ENCODE measurements at places on chromosomes 1 and 21.
A peak's percentile ranks its signal among the peaks of the same experiment; 100 is the strongest.

DNA sequence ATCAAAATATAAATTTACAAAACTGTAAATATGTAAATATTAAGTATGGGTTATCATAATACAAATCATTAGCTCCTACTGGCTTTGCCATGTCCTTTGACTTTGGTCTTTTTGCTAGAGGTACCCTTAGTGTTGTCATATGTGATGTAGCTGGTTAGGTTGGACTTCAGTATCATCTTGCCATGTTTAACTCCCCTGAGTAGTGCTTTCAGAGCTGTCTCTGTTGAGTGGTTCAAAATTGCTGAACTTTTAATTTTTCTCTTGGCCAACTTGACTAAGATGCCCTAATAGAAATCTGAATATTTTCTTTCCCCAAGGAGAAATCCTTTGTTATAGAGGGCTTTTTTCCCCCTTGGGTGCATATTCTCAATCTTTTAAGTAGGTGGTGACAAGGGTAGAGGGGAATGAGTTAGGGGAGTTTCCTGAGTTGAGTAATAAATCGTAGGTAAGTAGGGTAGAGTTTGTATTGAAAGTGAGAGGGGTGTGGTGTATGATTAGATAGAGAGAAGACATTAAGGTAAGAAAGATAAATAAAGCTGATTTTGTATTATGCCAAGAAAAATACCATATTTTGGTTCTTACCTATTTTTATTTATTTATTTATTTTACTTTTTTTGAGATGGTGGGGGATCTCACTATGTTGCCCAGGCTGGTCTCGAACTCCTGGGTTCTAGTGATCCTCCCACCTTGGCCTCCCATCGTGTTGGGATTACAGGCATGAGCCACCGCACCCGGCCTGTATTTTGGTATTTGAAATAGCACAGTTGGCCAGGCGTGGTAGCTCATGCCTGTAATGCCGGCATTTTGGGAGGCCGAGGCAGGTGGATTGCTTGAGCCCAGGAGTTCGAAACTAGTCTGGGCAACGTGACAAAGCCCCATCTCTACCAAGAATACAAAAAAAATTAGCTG, 21.8 kb downstream of the RPRD2 start:
- no peak for DNase-seq

DNA sequence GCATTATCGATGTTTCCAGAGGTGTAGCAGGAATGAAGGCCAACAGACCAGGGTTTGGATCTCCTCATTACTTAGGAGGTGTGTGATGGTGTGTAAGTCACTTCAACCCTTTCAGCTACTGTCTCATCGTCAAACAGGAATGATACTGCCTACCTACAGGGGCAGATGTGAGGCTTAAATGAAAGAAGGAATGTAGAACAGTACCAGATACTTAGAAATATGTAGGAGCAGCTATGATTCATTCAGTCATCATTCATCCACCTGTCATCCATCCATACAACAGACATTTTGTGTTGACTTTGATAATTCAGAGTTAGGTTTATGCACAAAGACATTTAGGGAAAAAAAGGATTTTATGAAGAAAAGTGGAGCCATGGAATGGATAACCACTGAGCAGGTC, 486.9 kb upstream of the DAB1 start:
- no peak for DNase-seq

GRCh38 chr1:202577381-202577780, 132.9 kb downstream of the SYT2 start:
- no peak for DNase-seq

GRCh38 chr1:235278915-235279292, 49.1 kb downstream of the ARID4B start:
- DNase-seq, result no peak

DNA sequence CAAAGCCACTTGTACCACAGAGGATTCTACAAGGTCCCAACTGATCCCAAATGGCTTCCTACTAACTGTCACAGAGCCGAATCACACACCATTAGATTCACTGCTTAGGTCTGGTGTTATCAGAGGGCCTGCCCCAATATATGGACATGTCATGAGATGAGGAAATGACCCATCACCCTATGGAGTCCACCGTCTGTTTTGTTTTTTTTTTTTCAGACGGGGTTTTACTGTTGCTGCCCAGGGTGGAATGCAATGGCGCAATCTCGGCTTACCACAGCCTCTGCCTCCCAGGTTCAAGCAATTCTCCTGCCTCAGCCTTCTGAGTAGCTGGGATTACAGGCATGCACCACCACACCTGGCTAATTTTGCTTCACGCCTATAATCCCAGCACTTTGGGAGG, 83.8 kb upstream of the ETS2 start:
- DNase-seq, result no peak

GRCh38 chr1:160951443-160952128, 3.0 kb downstream of the ITLN2 start:
- no peak for DNase-seq

GRCh38 chr1:2299131-2299627, 71.1 kb downstream of the SKI start:
- DNase-seq, result no peak

- peak; percentile 14 for DNase-seq
Measured at GRCh38 chr1:10082785-10083479, 50.2 kb downstream of the UBE4B start.

DNA sequence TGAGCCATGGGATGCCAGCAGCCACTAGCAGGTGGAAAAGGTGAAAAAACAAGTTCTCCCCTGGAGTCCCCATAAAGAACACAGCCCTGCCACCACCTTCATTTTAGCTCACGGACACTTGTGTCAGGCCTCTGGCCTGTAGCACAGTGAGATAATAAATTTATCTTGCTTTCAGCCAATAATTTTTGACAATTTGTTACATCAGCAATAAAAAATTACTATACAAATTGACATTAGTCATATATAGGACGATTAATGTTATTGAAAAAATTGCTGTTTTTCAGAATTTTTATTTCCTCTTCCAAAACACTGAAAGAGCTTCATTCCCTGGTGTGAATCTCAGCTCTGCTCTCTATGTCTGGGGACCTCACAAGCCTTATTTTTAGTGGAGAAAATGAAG, 152.9 kb upstream of the ETV3 start:
- no peak for DNase-seq

DNA sequence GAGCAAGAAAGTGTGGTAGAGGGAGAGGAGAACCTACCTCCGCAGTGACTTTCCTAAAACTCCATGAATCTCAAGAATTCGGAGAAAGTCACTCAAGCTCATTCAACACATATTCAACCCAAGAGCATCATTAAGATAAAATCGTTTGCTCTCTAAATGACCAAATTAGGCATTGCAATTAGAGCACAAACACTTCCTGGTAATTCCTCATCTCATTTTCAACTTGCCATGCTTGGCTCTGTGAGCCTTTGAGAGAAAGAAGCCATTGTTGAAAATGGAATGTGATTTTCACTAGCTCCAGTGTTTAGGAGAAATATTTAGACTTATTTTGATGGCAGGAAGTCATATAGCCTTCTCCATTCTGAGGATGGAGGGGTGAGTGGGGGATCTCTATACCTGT, 52.5 kb downstream of the KAZN start:
- no peak for DNase-seq

- DNase-seq, result no peak
Measured at GRCh38 chr1:21734526-21734925, 48.4 kb downstream of the USP48 start.

GRCh38 chr1:190540366-190540765, 62.7 kb upstream of the BRINP3 start:
- DNase-seq, result no peak

DNA sequence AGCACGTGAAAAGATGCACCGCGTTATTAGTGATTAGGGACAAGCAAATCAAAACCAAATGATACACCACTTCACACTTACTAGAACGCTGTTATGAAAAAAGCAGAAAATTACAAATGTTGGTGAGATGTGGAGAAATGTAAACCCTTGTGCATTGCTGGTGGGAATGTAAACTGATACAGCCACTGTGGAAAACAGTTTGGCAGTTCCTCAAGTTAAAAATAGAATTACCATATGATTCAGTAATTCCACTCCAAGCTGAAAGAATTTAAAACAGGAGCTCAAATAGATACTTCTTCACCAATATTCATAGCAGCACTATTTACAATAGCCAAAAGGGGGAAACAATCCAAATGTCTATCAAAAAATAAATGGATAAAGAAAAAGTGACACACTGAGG, 10.3 kb upstream of the EVI5 start:
- DNase-seq, result no peak

DNA sequence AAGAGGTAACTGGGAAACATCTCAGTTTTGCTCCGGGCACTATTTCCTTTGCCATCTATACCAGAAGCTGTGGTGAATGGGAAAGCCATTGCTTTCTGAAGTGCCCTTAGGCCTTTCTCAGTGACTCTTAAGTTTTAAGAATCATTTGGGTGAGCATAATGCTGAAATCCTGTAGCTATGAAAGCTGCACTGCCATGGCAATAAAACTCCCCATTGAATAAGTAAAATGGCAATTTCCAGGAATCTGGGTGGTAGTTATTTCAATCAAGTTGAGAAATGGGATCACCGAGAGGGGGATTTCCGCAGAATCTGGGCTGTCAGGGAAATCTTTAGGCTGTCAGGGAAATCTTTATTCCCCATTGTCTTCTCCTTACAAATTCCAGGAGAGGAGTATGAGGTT, 26.8 kb upstream of the MACF1 start:
- no peak for DNase-seq

DNA sequence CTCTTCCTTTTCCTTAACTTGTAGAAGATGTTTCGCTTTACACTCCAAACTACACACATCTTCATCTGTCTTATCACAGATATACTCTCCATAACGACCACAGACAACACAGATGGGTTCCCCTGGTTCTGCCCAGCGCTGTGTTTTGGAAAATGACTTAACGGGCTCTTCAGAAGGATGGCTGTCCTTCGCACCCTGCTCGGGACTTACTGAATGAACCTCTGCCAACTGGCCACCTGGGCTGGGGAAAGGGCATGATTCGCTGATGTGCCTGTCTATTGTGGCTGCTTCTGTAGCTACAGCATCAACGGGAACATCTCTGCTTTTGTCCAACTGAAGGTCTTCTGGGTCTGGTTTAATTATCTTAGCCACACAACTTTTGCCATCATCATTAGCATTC, 3.4 kb downstream of the DDX59 start:
- no peak for DNase-seq

DNA sequence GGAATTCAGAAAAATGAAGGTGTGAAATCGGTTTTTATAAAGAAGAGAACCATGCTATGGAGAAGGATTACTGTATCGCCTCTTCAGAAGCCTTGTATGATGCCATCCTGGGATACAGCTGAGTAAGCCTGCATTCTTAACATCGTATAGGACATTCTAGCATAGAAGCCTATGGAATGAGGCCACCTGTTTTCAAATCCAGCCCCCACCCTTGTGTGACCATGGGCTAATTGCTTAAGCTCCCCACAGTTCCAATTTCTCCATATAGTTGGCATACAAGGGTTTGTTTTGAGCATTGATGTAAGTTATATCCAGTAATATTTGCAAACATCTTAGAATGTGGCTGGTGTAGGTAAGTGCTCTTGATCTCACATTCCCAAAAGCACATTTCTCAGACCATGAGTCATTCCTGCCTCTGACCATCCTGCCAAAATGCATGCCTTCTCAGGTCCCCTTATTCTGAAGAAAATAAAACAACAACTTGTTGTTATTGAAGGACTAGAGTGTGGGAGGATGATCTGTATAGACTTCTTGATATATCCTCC, 1.5 kb downstream of the OR14A2 start:
- DNase-seq, result no peak

- DNase-seq, result no peak
Measured at GRCh38 chr1:43321331-43321891, 16.2 kb upstream of the MPL start.

DNA sequence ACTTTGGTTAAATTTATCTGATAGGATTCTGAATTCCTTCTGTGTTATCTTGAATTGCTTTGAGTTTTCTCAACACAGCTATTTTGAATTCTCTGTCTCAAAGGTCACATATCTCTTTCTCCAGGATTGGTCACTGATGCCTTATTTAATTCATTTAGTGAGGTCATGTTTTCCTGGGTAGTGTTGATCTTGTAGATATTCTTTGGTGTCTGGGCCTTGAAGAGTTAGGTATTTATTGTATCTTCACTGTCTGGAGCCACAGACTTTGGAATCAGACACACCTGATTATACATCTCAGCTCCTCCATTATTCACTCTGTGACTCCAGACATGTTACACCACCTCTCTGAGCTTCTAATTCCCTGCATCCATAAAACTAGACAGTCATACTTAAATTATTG, 34.2 kb upstream of the ETS2 start:
- no peak for DNase-seq

GRCh38 chr1:96236156-96236739, 485.3 kb upstream of the PTBP2 start:
- peak; percentile 28 for DNase-seq

- no peak for DNase-seq
Measured at GRCh38 chr1:235759336-235759735, 107.4 kb downstream of the LYST start.

Measured in AG04449 (cell line).